Stimulated activated CD8-positive, alpha-beta memory T cell treated with anti-CD3 and anti-CD28 coated beads, Interleukin-4, amount 100 ng/mL, for 48 hours (primary cell): ENCODE measurements at places on chromosomes 11 and 22.
A peak's percentile ranks its signal among the peaks of the same experiment; 100 is the strongest.

DNA sequence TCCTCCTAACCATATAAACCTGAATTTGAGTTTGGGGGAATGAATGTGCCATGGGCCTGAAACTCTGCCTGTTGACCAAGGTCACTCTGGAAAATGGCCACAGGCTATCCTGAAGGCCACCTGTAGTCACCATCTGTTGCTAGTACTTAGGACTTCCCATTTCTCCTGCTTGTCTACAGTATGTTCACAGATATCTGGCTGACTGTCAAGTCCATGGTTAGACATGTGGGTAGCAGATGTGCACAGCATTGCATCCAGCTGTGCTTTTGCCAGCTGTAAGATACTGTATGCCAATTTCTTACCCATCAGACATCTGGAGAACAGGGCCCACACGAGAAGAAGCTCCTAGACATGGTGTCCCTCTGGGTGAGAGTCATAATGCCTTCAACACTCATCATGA, 475.4 kb downstream of the INSC start:
- DNase-seq = no peak

DNA sequence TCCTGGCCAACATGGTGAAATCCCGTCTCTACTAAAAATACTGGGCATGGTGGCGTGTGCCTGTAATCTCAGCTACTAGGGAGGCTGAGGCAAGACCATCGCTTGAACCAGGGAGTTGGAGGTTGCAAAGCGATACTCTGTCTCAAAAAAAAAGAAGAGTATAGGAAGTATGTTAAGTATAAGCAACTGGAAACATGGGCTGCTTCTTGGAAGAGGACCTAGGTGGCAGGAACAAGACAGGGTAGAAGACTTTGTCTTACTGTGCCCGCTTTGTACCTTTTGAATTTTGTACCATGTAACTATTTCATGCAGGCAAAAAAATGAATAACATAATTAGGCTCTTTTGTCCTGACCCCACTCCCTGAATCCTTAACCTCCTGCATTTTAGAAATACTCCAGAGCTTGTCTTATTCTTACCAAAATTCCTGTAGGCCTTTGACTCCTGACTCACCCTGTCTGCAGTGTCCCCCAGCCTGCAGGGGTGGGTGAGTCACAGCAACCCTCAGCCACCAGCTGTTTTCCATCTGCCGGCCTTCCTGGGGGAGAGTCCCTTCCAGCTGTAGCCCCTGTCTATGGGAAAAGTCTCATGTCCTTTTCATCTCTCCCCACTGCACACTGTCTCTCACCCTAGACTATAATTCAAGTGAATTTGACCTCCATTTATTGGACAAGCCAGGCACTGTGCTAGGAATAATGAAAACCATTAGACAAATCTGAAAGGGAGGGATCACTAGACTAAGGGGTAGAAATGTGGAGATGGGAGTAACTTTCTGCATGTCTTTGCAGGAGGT, 41.8 kb downstream of the TXN2 start:
- DNase-seq = peak; percentile 51

GRCh38 chr11:131178596-131178995, 191.8 kb upstream of the NTM start:
- DNase-seq = no peak

- DNase-seq = no peak
Observed at GRCh38 chr22:34950489-34950888, 115.5 kb upstream of the ISX start.

DNA sequence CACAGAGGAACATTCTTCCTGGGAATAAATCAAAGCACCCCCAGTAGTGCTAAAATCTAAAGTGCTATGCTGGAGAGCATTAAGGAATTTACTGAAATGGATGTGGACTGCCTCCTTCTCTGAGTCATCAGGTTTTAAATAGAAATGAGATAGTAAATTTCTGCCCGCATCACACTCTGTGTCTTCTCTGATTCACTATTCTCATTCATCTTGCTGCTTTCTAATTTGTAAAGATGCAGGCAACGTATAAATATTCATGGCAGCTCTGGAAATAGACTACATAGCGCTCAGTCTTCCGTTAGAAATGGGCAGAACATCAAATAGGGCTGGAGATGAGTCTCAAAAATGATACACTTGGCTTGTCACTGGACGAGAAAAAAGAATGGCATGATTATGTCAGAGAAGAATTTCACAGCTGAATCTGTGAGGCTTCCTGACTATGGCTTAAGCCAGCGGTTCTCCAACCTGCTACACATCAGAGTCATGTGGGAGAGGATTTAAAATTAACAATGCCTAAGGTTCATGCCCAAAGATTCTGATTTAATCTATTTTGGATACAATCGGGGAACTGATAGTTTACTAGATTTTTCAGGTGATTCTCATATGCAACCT, 178.2 kb downstream of the LRRC4C start:
- no peak for DNase-seq

DNA sequence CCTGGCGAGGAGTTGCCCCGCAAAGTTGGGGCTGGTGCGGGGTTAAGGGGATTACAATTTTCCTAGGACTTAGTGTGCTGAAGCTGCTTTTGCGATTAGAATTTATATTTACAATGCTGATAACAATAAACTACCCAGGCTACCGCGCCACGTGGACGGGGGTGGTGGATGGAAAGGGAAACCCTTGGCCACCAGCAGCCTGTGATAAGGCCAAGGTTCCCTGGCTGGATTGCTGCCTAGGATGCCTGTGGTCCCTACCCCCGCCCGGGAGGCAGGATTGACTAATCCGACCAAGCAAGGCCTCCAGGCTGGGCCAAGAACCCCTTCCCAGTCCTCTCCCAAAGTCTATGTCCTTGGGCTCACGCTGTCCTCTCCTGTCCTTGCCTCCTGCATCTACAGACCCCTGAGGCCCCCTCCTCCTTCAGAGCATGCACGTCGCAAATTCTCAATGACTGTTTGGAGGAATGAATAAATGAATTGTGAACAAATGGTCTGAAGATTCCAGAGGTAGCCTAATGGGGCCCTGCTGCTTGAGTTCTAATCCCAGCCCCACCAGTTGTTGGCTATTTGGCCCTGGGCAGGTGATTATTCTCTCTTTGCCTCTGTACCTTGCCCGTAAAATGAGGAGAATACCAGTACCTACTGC, 7.6 kb upstream of the CHKA start:
- DNase-seq = no peak

DNA sequence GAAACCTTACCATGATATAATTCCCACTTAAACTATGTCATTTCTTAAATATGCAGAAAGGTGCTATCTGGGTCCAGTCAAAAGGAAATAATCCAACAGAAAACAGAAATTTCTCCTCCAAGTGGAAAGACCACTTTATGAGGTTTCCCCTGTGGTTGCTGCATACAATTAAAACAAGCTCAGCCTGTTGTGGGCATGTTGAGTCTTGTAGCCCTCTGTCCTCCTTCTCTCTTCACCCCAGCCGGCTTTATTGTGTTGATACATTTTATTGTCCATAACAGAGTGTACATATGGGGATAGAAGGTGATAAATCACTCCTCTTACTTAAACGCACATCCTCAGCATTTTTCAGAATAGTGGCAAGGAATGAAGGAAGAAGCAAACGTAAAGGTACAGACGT, 126.0 kb upstream of the MTNR1B start:
- no peak for DNase-seq

DNA sequence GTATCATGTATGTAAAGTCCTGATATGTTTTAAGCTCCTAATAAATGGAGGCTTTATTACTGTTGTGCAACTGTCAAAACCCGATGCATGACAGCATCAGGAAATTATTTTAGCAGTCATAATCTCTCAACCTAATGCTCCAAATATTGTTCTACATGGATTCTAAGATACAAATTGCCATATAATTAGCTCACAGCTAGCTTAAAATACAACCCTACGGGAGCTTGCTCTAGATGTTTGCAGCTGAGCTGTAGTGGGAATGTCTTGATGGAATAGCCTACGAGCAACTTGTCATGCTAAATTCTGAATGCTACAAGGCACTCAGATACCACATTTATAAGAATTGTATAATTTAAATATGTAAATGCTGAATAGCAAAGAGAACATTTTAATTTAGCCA, 109.8 kb downstream of the STK33 start:
- no peak for DNase-seq
